ENCODE measurements at places on chromosomes 6 and 20.

DNA sequence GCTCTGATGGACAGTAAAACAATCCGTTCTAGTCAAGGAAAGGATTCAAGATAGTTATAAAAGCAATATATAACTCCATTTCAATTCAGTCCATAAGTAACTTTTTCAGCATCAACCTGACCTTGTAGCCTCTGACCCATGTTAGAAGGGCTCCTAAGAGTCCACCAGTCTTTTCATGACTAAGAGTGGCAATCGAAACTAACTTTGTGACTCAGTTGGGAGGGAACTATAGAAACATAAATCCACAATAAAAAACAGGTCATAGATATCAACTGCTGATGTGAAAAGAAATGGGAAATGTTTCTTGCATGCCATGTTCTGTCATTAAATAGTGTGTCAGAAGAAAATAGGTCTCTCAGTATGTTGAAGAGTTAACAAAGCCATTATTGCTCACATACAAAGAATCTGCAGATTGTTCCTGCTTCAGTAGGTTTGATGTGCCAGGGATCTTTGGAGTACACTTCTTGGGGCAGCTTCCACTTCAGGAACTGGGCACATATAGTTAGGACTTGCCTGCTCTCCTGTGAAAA lies 16.2 kb upstream of the RBL1 start:
- DNase-seq = no peak

DNA sequence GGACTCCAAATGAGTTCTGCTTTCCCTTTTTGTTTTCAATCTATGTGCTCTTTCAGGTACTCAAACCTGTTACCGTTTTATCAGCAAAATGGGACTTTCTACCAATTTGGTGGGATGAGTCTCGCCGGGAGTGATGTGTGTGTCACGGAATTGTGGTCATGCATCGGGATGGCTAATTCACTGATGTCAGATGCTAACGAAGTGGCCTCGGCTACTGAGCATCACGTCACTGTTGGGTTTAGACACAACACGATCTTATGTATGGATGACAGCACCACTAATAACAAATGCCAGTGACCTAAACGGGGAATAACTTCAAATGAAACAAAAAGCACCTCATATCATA lies 1.6 kb upstream of the PCK1 start:
- no peak for DNase-seq

DNA sequence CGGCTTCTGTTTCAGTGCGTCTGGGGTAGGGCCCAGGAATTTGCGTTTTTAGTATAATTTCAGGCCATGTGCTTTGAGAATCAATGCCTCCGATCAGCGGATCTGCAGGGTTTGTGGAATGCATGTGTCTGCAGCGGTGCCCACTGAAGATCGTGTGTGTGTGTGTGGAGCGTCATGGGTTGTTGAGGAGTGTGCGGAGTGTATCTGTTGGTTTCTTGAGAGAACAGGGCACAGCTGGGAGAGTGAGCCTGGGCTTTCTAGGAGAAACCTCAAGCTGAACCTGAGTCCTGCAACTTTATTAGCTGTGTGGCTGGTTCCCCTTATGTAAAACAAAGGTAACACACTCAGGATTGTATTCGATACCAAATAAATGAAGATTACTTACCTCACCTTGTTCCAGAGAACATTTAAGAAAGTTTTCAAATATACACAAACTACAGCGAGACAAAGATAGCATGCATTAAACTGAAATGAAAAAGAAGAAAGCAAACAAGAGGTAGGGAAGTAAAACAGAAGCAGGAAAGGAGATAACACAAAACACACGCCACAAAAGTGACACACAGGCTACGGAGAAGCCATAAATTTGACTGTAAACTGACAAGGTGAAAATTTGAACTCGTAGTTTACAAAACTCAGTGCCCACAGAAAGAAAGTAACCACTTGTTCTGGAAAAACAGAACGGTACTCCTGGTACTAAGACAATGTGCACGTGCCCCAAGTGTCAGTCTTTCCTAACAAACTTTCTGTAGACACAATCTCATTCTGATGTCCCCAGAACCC lies 28.8 kb downstream of the PDE10A start:
- no peak for DNase-seq

GRCh38 chr6:22673474-22673873 lies 104.1 kb downstream of the HDGFL1 start:
- DNase-seq = no peak

DNA sequence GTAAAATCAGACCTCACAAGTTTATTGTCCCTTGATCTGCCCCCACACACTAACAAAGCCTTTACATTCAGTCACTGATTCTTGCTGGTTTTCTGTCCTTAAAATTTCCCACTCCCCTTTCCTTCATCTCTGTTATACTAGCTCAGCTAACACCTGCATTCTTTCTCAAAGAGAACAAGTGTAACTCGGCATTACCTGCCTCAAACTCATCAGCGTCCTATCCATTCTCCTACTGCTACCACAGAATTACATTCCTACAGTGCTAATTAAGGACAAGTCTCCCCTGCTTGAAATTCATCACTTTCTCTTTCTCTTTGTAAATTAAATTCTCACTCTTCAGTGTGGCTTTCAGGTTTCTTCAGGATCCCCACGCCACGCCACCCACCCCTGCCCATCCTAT lies 773.2 kb downstream of the FRK start:
- no peak for DNase-seq

GRCh38 chr6:5128351-5128750 lies 43.2 kb downstream of the PPP1R3G start:
- DNase-seq = no peak

DNA sequence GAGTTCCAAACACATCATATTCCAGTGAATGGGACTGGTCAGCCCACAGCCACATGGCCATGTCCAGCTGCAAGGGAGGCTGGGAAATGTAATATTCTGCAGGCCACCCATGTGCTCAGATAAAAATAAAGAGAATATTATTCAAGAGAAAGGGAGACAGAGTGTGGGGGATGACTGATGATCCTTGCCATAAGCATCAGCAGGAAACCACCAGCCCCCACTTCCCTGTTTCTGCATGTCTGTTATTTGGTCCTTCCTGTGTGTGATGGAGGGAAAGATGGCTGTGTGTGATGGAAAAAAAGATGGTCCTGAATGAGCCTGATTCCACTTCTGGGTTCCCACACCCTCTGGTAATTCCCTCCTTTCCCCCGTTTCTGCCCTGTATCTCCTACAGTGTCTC lies 13.1 kb upstream of the RSPO4 start:
- no peak for DNase-seq

DNA sequence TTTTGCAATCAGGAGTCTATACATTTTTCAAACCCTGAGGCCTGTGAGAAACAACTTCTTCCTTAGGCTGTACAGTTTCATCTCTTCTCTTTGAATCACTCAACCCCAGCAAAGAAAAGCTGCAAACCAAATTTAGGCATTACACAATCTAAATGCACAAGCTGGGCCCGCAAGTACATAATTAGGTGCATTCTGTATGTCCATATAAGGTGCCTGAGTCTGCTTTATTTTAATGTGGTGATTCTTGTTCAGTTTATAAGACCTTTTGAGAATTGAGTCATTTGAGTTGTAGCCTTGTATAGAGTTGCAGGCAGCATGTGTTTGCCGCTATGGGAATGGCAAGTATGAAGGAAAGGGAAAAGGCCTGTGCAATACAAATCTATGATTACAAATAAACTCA lies 709.6 kb upstream of the MARCKS start:
- DNase-seq = peak; percentile 29

- DNase-seq = no peak
Observed at GRCh38 chr20:51422514-51423289, 119.8 kb downstream of the NFATC2 start.

DNA sequence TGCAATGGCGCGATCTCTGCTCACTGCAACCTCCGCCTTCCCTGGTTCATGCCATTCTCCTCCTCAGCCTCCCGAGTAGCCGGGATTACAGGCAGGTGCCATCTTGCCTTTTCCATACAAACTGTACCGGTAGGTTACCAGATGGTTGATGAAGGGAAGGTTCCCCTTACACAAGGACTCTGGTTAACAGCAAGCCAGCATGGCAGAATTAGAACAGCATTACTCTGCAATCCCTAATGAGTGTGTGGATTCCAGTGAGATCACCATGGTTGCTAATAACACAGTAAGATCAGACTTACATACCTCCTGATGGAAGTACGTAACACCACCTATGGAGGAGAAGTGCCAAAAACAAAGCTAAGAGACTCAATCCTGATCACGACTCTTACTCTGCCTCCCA lies 51.7 kb downstream of the TTI1 start:
- DNase-seq = no peak

- DNase-seq = no peak
Observed at GRCh38 chr20:7703551-7703961, 236.7 kb downstream of the HAO1 start.

DNA sequence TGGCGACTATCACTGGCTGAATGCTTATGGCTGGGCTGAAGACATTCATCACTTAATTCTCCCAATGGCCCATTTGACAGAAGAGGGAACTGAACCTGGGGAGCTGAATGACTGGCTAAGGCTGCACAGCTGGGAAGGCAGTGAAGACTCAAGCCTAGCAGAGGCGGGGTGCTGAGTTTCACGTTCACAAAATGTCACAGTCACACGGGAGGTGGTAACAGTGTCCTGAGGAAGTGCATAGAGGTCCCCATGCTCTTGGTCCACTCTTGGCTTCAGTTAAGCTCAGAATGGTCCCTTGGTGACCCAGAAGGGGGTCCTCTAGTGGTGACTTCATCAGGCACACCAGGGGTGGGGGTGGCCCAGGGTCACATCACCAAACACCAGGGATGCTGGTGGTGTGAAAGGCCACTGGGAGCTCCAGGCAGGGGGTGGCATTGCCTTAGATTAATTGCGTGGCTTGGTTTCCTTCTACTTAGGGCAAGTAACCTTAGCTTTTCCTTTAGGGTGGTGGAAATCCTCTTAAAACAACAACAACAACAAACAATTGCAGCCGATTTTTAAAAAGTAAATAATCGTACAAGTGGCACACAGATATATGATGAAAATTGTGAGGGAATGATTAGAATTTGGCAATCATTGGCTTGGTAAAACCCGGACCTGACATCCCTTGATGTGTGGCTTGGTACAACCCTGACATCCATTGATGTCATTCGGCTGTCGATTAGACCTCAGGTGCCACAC lies 45.0 kb downstream of the SULF2 start:
- DNase-seq = no peak

- peak; percentile 67 for DNase-seq
Observed at GRCh38 chr20:49846206-49846807, 33.7 kb downstream of the SLC9A8 start.

DNA sequence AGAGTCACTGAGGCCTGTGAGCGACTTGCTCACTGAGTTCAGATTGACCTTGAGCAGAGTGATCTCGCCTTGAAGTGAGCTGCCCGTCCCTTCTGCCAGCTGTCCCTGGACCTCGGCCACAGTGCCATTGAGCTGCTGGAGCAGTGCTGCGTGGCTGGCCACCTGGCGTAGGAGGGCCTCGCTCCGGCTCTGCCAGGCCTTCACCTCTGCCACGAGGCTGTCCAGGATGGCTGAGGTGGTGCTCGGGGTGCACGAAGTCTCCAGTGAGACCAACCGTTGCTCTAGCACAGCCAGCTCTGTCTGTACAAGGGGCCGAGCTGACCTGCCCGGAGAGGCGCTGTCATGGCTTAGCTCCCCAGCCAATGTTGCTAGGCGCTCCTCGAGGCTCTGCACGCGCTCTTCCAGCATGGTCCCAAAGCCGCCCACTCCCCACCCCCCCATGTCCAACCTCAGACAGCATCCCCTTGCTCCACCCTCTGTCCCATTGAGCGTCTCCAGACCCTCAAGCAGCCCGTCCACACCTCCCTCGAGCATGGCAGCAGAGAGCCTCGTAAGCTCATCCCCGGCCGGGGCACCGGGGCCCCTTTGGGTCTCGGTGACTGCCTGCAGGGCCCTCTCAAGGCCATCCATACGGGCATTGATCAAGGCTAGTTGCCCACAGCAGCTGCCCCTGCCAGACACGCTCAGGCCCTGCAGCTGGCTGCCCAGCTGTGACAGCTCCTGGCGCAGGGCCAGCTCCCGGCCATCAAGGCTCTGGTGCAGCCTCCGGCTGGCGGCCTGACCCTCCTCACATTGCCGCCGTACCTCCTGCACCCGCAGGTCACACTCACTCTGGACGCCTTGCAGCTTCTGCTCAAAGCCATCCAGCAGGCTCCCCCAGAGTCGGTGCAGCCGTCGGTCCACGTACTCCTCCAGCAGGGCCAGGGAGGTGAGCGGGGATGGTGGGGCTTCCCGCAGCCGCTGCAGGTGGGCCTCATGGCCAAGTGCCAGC lies 4.6 kb downstream of the EMILIN3 start:
- no peak for DNase-seq
